Dermis microvascular lymphatic vessel endothelial cell (primary cell): ENCODE measurements at places on chromosomes 1 and 21. TPM values are rescaled to one million over a fixed set of nuclear protein-coding genes. Genes with fewer than 3 reads are reported as not detected.

TTLL7 gene
- 0.51 and 0.63 TPM in 2 replicates for total RNA-seq

AADACL4 gene
- not detected in 2 replicates for total RNA-seq

CRP gene
- total RNA-seq = not detected in 2 replicates

SEMA6C gene
- 3.1 and 6.2 TPM in 2 replicates for total RNA-seq

ERO1B gene
- total RNA-seq = 3.7 and 4.0 TPM in 2 replicates

AMY2B gene
- 0.90 and 1.9 TPM in 2 replicates for total RNA-seq

SPRR2F gene
- total RNA-seq = not detected in 2 replicates

CFAP74 gene
- not detected in 2 replicates for total RNA-seq

ATP1A4 gene
- not detected in 2 replicates for total RNA-seq

TRABD2B gene
- total RNA-seq = under 0.01 TPM in 1 of 2 replicates, not detected in the other

PLA2G4A gene
- total RNA-seq = 16.2 and 24.5 TPM in 2 replicates

ACKR1 gene
- under 0.01 TPM in 1 of 2 replicates, not detected in the other for total RNA-seq
